Mesenchymal stem cell (in vitro differentiated cells and primary cell): ENCODE measurements at places on chromosomes 3 and 15.
A peak's percentile ranks its signal among the peaks of the same experiment; 100 is the strongest.

DNA sequence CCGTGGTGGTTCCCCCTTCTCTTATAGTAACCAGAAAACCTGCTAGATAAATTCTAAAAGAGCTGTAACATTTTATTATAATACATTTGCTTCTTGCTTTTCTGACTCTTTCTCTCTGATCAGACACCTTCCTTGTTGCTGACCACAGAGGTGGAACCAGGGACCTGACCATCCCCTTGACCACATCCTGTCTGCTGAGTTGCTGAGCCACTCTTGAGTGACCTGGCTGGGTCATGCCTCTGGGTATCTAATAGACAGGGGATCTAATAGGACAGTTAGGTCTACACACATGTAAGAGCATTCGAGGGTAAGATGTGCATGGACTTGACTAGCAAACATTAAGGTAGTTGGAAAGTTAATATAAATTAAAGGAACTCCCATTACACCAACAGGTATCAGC lies 22.8 kb upstream of the TRIM59 start:
- no peak for DNase-seq

GRCh38 chr3:32392536-32393302 lies 1.1 kb downstream of the CMTM7 start:
- peak; percentile 67 for DNase-seq

GRCh38 chr3:184783319-184783718 lies 28.6 kb upstream of the VPS8 start:
- DNase-seq: no peak

GRCh38 chr3:63960048-63960711 lies 48.0 kb upstream of the SCAANT1 start:
- DNase-seq: peak; percentile 81

DNA sequence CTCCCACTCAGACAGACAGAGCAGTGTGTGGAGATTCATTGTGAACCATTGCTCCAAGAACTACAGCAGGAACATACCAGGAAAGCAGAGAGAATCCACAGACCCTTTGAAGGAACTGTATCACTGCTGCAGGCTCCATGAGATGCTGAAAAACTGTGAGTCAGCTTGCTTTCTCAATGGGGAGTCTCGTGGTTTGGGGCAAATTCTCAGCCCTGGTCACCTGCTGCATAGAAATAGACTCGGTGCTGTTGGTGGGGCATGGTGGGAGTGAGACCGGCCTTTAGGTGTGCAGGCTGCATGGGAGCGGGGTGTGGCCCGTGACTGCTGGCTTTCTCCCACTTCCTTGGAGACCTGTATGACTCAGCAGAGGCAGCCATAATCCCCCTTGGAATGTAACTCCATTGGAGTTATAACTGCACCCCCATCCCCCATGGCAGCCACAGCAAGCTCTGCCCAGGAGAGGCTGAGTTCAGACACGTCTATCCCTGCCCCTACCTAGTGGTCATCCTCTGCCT lies 35.6 kb downstream of the ALCAM start:
- peak; percentile 49 for DNase-seq

GRCh38 chr3:140420621-140421357 lies 257.1 kb upstream of the TRIM42 start:
- DNase-seq: peak; percentile 20
